B cell (primary cell): ENCODE measurements at places on chromosomes 7 and 10.

DNA sequence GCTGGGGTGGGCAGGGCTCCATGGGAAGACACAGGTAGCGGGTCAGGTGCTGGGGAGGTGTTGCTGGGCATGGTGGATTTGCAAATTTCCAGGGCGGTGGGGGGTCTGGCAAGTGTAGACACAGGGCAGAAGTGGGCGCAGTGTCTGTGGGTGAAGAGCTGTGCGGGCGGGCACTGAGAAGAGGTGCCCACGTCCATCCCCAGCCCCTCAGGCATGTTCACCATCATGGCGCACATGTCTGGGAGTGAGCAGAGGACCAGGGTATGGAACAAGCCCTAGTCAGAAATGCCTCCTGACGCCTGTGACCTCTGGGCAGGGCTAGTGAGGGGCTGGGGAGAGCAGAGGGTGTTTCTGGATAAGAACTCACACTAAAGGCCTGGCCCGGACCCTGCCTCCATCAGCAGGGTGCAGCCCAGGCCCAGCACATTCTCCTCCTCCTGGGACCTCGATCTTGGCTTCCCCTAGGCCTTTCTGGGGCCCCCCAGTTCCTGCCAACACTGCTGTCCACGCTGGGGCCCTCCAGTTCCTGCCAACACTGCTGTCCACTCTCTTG, 612.9 kb downstream of the PTPRN2 start:
- DNase-seq: no peak

GRCh38 chr7:120825576-120825975, 32.4 kb downstream of the TSPAN12 start:
- DNase-seq: no peak

GRCh38 chr10:18204039-18204835, 64.0 kb downstream of the CACNB2 start:
- DNase-seq: no peak

DNA sequence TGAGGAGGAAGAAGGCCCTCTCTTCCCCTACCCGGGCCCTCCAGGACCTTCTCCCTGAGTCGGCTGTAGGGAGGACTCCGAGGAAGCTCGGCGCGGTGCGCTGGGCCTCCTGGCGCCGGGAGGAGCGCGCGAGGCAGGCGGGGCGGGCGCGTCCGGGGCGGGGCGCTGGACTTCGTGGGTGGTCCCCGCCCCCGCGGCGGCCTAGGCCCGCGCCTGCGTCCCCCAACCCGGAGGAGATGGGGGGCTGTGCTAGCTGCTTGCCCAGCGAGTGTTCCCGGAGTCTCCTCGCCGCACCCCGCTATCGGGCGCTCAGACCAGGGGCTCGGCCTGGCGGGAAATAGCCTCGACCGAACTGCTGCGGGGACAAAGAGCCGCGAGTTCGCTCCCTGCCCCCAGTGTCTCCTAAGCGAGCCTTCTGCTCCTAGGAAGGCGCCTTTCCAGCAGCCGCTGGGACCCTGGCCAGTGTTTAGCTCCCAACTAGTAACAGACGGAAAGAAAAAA, 19.2 kb upstream of the SMO start:
- DNase-seq: peak; percentile 65

DNA sequence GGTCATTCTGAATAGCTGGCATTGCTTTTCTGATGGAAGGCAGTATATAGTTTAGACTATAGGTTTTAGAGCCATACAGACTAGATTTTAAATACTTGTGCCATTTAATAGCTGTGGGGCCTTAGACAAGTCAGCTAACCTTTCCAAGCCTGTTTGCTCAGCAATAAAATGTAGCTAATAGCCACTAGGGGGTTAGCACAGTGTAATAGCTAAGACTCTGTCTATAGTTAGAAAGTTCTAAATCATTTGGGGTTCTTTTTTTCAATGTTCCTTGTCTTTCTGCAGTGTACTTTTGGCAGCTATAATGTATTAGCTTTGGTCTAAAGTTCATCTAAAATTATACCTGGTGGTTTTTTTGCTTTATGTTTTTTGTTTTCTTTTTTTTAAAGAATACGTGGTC, 7.5 kb upstream of the KIFBP start:
- no peak for DNase-seq

DNA sequence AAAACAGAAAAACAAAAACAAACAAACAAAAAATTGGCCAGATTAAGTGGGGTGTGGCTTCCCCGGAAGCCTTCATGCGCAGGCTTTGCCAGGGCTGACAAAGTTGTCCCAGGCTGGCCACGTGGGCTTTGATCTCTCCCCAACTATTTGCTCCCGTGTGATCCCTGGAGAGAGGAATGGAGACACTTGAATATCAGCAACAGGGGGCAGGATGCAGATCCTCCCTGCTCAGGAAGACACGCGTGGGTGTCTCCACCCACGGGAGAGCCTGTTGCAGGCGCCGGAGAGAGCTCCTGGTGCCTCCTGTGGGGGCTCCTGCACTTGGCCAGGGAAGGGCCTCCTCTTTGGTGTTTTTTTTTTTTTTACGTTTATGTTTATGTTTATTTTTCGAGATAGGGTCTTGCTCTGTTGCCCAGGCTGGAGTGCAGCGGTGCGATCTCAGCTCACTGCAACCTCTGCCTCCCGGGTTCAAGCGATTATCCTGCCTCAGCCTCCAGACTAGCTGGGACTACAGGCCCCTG, 19.0 kb downstream of the TRIM56 start:
- no peak for DNase-seq
